ENCODE measurements at places on chromosomes 2 and 18.

GRCh38 chr18:62739911-62740310 lies 24.6 kb downstream of the PHLPP1 start:
- no peak for DNase-seq

DNA sequence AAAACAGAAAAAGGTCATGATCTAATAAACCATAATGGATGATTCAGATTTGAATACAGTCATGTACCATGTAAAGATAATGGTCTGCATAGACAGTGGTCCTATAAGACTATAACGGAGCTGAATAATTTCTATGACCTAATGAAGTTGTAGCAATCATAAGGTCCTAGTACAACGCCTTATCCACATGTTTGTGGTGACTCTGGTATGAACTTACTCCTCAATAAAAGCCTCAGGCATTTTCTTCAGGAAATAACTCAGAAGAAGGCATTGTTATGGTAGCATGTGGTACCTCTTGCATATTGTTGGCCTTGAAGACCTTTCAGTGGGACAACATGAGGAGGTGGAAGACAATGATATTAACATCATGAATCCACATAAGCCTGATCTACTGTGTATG lies 883.3 kb downstream of the CNTNAP5 start:
- DNase-seq: no peak

DNA sequence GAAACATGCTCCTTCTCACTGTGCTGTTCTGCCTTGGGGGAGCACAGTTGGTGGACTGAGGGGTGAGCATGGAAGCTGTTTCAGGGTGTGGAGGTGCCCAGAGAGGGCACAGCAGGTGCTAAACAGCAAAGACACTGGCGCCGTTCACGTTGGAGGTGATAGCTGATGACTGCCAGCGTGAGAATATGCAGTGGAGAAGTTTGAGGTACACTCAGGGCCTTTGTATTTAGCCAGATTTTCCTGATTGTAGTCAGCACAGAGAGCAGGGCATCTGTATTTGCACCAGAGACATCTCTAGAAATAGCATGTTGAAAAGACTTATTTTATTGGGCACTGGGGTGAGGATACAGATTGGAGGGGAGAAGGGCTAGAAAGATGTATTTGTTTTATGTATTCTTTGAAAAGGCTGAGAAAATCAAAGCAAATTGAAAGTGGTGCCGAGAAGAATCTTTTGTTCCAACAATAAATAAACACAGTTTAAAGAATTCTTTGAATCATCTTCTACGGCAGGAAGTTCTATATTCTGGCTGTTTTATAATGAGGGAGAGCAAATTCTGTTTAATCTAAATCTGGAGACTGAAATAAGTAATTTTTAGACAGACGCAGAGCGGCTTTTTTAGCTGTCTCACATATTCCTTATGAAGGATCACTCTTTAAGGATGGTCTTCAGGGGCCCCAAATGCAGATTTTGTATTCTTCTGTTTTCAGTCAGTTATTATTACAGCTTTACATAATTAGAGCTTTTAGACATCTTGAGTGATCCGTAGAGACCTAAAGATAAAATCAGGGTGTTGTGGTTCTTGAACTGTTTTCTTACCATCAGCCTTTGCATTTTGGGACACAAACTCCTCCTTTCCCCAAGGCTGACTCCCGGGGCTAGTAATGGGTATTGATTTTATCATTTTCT lies 7.1 kb downstream of the ZNF532 start:
- DNase-seq: no peak

GRCh38 chr2:45925026-45925425 lies 273.6 kb downstream of the PRKCE start:
- DNase-seq: no peak

- DNase-seq: no peak
Observed at GRCh38 chr18:6943143-6943542, 174.5 kb downstream of the LAMA1 start.

- DNase-seq: no peak
Observed at GRCh38 chr2:240953426-240954410, 44.7 kb upstream of the SNED1 start.

DNA sequence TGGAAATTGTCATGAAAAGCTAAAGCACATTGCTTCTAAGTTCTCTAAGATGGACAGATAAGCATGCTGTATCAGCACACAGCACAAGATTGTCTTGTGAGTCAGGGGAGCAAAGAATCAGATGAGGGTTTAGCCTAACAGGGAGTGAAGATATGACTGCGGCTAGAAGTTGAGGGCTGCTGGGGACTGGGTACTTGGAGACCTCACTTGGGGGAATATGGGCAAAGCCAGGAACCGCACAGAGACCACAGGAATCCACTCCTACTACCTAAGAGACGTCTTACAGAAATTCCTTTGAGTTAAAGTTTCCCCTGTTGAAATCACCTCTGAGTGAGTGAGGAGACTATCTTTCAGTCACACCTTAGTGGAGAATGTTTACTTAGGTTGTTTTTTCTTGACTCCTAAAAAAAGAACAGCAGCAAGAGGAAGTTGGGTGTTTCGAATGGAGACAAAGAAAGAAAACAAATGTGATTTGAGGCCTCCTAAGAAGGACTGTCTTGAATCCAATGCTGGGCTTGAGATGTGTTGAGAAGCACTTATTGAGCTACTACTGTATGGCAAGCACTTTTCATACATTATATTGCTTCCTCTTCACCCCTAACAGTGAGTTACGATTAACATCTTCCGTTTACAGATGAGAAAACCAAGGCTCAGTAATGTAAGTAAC lies 100.7 kb downstream of the ANKRD44 start:
- DNase-seq: no peak

GRCh38 chr2:11974573-11974972 lies 228.1 kb downstream of the LPIN1 start:
- DNase-seq: no peak

DNA sequence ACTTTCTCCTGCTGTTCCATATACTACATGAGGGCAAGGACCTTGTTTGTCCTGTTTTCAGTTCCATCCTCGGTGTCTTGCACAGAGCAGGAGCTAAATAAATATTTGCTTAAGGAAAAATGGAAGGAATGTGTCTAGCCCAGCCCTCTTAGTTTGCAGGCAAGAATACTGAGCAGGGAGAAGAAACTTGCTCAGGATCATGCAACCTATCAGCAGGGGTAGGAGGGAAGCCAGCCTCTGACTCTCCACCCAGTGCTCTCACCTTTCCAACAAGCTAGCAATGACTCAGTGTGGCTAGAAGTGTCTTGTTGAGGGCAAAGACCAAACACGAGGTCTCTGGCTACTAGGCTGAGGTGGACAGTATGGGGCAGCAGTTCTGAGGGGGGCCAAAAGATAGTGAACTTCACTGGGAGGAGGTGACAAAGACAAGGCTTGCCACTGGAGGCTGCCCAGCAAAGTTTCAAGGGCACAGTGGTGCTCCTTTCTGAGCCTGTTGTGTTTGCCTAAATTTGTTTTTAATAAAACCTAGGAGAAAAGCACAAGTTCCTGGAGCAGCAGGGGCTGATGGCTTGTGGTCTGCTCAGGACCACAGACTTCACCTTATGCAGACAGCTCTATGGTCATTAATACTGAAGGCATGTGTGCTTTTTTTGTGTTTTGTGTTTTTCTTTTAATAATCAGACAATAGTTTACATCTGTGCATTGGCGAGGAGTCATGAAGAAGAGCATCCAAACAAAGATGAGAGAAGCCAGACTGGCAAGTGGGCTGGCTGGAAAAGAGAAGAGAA lies 49.1 kb upstream of the CTAGE1 start:
- DNase-seq: no peak

GRCh38 chr2:110973262-110973661 lies 147.5 kb upstream of the BCL2L11 start:
- no peak for DNase-seq

DNA sequence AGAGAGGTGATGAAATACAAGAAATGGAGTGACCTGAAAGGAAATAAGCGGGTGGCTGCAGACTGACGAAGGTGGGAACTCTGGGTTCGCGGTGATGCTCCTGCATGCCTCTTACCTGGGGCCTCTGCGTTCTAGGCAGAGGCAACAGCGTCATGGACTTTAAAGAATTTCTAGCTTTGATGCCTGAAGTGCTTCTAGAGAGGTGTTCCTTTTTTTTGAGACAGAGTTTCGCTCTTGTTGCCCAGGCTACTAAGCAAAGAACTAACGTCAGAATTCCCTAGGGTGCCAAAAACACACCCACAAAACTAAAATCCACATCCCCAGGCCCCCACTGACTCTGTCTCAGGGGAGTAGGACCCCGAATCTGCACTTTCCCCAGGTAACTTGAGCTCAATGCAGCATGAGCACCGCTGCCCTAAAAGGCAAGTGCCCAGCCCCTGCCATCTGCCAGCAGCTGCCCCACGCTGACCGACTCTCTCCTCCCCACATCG lies 110.5 kb upstream of the ID2 start:
- no peak for DNase-seq

Data from stimulated activated CD4-positive, alpha-beta T cell treated with anti-CD3 and anti-CD28 coated beads, Interleukin-1b, Interleukin-23, amount 100 ng/mL, for 4 hours (primary cell).